Stimulated activated naive CD4-positive, alpha-beta T cell (primary cell): ENCODE measurements at places on chromosomes 11 and 22.

DNA sequence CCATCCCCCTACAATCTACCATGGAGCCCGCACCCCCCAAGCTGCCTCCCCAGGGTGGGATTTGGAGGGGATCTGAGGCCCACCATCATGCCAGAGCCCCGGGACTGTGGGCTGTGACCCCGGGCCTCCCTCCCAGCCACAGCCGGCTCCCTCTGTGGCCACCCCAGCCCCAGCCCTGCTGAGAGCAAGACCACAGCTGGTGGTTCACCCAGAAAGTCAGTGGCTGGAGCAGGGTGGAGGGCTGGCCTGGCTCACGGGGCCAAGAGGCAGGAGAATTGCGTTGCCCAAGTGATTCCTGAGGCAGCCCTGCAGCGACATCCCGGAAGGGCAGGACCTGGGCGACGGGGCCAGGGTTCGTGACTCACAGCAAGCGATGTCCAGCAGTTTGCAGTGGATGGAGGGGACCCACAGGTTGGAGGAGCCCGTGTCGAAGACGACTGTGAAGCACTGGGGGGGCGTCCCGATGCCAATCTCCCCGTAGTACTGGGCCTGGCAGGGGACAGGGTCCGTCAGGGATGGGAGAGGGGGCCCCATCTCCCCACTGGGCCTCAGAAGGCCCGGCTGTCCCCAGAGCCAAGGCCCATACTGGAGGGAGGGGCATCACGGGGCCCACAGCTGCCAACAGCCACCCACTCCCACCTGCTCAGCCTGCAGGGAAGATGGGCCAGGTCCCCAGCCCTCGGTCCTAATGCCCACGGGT lies 4.4 kb downstream of the CTSD start:
- DNase-seq, result no peak

DNA sequence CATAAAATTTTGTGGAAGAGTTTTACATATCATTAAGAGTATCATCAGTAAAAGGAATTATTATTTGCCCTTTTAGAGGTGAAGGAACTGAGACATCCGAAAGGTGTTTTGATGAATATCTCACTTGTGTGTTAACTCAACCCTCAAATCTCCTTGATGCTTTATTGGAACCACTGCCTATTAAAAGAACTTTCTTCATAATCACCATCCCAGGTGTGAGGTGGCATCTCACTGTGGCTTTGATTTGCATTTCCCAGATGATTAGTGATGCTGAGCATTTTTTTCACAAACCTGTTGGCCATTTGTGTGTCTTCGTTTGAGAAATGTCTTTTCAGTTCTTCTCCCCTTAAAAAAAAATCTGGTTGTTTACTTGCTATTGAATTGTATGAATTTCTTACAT lies 134.0 kb upstream of the SYN3 start:
- no peak for DNase-seq

DNA sequence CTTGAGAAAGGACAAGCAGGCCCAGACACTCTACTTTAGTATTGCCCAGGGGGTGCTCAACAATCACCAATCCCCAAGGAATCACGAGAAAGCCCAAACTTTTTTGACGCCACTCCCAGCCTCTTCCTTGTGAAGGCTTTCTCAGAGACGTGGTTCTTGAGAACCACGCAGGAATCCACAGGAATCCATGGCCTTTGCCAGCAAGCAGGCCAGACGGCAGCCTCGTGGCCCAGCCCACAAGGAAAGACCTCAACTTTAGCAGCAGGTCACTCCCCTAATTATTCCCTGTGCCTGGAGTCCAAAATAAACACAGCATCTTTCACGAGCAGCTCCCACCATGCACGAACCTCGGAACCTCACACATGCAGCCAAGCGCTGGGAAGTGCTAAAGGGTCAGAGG lies 104.2 kb downstream of the WT1 start:
- DNase-seq, result no peak

DNA sequence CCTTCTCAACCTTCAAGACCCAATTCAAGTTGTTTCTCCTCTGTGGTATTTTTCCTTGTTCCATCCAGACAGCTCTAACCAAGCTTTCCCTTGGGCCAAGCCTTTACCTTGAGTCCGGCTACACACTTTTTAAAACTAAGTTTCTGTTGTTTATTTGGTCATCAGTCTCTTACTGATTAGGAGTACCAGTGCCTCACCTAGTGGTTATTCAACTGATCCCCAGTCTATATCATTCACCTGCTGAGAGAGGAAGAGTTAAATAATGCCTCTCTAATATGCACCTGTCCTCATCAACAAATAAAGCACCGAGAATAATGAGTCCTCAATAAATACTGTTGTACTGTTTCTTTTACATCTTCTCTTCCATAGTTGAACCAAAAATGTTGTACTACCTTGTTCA lies 160.8 kb downstream of the MSANTD4 start:
- no peak for DNase-seq

DNA sequence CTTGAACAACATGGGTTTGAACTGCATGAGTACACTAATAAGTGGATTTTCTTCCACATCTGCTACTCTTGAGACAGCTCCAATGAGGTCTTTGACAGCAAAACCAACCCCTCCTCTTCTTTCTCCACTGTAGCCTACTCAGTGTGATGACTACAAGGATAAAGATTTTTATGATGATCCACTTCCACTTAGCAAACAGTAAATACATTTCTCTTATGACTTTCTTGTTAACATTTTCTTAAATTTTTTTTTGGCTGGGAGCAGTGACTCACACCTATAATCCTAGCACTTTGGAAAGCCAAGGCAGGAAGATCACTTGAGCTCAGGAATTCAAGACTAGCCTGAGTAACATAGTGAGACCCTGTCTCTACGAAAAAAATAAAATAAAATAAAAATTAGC lies 9.9 kb upstream of the EIF4G2 start:
- no peak for DNase-seq

- no peak for DNase-seq
Measured at GRCh38 chr22:39351689-39352214, 2.0 kb downstream of the SYNGR1 start.

DNA sequence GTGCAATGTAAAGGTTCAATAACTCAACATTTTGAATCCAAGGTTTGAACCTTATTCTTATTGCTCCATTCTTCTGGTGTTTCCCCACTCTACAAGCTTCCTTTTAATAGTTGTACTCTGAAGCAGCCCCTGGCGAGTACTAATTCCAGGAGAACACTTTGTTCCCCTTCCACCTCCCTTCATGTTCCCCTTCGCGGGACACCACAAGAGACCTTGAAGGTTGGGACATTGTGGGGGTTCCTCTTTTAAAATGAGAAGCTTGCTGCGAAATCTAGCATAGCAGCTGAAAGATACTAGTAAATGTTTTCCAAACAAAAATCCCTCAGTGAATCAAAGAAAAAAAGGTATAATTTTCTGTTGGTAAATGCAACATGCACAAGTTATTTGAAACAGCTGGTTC lies 626.3 kb upstream of the LRRC4C start:
- DNase-seq, result no peak

DNA sequence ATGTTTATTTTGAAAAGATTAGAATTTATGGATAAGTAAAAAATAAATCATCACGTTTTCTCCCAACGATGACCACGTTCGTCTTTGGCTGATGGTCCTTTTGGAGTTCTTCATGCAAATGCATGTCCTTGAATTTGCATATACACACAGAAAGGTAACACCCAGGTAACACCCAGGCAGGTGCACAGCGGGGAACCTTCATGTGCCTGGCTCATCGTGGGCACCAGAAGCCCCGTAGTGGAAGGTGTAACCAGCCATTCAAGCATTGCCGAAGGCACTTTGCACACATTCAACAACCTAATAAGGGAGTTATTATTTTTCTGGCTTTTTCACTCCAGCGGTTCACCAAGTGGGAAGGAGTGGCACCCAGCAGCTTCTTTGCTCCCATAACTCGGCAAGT lies 404.6 kb downstream of the TBC1D22A start:
- no peak for DNase-seq

DNA sequence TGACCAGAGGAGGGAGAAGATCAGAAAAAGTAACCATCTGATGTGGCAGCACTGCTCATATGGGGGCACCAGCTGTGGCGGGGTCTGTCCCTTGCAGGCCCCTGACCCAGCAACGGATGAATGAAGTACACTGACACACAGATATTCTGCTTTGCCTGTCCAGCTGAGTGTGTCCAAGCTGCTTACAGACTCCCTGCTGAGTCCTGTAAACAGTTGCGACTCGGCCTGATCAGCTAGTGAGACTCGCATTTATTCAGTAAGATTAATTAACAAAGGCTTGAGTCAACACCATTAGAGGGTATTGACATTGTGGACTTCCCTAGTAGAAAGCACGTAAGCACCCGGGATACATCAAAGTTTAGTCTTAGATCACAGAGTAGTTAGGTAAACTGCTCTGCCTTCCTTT lies 15.3 kb upstream of the OR10D3 start:
- no peak for DNase-seq
